Stimulated activated CD4-positive, alpha-beta T cell treated with anti-CD3 and anti-CD28 coated beads, Interleukin-4, amount 100 ng/mL, for 4 hours (primary cell): ENCODE measurements at places on chromosomes 16 and 17.

DNA sequence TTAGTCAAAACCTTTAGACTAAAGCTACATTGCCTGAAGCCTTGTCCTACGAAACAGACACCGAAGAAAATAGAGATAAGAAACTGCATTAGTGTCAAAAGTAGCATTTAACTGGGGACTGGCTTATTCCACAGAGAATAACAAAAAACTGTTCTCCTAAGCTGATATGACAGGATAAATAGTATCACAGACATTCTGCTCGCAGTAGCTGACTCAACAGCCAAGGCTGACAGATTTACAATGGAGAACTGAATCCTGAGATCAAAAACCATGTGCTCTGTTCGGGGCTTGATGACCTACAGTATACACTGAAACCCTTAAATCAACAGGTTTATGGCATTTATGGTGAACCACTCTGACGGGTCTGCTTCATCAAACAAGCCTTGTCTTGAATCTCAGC, 25.5 kb downstream of the ADAMTS18 start:
- no peak for DNase-seq

DNA sequence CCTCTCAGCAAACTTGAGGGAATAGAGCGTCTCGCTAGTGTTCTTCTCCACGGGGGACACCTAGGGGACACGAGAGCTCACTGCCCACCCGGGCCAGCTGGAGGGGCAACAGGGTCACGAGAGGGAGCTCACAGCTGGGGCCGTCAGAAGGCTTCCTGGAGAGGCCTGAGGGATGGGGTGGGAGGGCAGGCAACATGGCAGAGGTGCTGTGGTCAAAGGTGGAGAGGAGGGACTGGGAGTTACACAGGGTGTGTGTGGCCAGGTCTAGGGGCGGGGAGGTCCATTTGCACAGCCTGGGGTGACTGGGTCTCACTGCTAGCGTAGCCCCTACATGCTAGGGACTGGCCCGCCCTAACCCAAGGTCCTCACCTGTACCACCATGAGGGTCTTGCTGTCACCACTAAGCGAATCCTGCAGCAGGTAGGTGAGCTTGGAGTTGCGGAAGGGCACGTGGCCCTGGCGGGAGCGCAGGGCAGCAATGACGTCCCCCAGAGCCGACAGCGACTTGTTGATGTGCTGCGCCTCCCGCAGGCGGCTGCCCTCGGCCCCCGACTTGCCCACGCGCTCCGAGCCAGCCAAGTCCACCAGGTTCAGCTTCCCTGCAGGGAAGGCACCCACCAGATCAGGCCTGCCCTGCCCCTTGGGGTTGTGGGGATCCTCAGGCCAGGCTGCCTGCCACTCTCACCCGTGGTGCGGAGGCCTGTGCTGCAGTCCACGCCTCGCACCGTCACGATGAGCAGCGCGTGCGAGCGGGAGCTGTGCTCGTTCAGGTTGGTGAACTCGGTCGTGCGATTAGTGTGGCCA, 25.0 kb downstream of the KATNB1 start:
- no peak for DNase-seq

- no peak for DNase-seq
These were observed 68.0 kb upstream of the MRTFB start for GRCh38 chr16:14003074-14003570.

- no peak for DNase-seq
These were observed 14.7 kb downstream of the ABR start for GRCh38 chr17:1164935-1165556.

DNA sequence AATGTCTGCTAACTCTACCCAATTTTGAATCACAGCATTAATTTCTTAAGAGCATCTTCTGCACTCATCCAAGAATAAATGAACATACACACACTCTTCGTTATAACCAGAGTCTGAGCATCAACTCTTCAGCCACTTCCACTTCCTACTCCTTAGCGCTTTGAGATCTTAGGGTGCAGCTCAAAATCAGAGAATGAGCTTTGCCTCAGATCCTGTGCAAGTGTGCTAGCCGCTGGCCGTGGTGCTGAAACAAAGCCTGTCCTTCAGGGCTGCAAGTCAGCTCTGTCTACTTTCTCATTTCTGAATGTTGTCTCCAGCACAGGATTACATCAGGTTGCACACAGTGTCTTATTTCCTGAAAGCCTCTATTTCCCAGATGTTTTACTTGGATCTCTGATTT, 165.4 kb downstream of the AIPL1 start:
- DNase-seq, result no peak

GRCh38 chr16:87213536-87213935, 103.7 kb downstream of the C16orf95 start:
- DNase-seq, result no peak

DNA sequence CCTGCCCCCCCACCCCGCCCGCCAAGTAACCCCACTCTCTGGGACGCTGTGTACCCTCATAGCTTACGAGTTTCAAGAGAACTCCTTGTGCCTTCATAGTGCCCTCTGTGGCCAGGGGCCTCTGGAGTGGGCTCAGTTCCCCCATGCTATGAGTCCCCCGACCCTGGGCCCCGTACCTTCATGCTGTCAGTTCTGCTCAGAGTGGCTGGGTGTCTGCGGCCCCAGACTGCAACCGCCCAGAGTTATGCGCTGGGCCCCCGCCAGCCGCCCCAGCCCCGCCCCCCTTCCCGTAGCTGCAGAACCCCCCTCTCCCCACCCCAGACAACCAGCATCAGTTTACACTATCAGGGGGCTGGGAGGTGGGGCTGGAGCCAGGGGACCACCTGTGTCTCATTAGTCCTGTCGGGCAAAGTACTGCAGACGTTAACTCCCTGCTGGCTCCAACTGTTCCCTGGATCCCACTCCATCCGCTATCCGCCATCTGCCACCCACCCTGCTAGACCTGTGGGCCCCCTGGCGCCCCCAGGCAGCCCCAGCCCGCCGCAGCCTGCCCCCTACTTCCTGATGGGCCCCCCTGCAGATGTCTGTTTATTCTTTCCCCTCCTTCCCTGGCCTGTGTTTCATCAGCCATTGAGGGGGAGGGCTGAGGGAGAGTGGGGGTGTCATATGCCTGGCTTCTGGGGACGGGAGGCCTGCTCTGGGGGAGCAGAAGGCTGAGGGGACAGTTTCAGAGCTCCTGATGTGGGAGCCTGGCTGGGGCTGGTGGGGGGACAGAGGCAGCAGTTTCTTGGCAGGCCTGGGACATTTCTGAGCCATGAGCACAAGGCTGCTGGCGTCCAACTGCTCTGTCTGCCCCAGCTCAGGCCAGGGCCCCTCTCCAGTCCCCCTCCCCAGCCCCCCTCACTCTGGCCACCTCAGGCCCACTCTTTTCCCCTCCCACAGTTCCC, at the start of gene MFAP4:
TSS of gene MFAP4 (minus strand) at position 217 of the 947 bp plus-strand sequence. CDS start at position 182, 35 bp downstream.
- no peak for DNase-seq

GRCh38 chr17:38730526-38731379, 612 bp downstream of the CISD3 start:
- DNase-seq, result no peak

DNA sequence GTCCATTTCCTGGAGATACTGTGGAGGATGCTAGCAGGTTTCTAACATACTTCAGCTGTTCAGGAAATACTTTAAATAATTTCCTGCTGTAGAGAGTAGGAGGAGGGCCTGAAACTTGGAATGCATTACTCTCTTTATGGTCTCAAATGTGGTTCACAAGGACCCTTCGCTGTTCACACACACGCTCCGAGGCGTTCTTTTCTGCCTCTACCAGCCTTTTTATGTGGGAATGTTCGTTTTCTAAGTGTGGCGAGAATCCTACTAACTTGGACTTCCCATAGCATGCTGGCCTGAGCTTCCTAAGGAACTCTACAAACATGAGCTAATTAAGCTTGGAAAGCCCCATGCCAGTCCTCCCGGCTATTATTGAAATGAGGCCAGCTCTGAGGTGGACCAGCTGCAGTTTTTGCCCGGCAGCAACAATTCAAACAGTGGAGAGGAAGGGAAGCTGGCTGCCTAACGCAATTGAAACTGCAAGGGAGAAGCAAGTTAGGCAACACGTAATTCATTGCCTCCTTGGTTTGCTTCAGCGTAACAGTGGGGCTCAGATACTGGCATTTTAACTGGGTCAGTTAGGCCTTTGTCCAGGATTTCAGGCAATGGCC, 18.9 kb downstream of the KPNA2 start:
- DNase-seq, result no peak

- no peak for DNase-seq
These were observed 141.3 kb downstream of the HS3ST3A1 start for GRCh38 chr17:13460261-13461000.

DNA sequence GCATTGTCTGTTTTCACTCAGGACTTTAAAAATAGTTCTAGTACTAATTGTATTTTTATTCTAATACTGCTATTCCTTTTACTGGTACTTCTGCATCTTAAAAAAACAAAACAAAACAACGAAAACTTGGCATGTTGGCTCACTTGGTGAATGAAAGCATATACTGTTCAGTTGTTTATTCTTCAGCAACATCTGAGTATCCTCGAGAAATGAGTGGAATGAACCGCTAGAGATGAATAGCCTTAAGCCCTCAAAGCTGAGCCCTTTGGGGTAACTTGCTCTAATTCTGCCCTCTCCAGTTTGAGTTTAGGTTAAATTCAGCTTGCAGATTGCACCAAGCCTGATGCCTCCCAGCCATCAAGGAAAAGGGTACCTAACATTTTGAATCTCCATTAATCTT, 126.5 kb downstream of the WWOX start:
- no peak for DNase-seq

- DNase-seq, result peak; percentile 7
These were observed 1.3 kb downstream of the RBBP6 start for GRCh38 chr16:24540602-24541210.

GRCh38 chr17:48995304-48995973, 1.7 kb upstream of the IGF2BP1 start:
- DNase-seq, result no peak

DNA sequence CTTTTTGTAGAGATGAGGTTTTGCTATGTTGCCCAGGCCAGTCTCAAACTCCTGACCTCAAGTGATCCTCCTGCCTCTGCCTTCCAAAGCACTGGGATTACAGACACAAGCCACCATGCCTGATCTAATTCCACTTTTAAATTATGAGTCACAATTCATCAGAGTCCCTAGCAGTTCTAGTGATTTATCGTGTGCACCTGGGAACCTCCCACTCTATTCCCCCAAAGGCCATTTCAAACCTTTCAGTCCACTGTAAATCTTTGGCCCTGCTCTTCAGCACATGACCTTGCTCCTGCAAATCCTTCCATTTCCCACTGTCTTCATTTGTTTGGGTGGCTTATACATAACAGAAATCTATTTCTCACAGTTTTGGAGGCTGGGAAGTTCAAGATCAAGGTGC, 73.0 kb downstream of the HS3ST2 start:
- no peak for DNase-seq
